ENCODE measurements at places on chromosomes 12 and 14.

DNA sequence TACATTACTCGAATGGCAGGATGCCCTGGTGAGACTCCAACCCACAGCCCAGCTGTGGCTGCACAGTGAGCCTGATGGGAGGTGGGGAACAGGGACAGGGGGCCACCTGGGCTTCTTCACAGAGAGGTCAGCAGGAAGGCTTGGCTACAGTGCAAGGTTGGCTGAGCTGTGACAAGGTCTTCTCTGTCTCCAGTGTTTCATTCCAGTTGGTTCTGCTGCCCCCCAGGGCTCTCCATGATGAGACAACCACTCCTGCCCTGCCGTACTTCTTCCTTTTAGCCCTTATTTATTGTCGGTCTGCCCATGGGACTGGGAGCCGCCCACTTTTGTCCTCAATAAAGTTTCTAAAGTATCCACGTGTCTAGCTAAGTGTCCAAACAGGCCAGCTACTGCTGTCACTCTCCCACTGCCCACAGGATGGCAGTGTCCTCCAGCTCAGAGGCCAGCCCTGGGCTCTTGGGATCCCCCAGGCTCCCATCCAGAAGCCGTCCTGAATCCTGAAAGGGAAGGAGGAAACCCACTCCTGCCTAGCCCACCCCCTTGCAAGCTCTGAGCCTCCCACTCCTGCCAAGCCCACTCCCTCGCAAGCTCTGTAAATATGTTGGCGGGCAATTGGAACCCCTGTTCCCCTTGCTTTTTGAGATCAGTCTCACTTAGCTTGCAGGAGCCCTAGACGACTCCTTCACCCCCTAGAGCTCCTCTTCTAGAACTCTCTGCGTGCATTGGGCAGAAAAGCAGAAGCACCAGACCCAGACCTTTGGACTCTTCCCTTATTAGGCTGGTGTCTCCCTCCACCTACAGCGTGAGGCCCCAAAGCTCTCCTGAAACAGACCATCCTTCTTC lies 5.4 kb downstream of the C1QL4 start:
- DNase-seq: no peak

- no peak for DNase-seq
These were observed 170.9 kb upstream of the RTL1 start for GRCh38 chr14:101074196-101075024.

GRCh38 chr14:92860049-92860840 lies 62.7 kb upstream of the CHGA start:
- no peak for DNase-seq

- no peak for DNase-seq
These were observed 8.0 kb downstream of the RAN start for GRCh38 chr12:130879781-130880389.

GRCh38 chr14:51394384-51394783 lies 154.3 kb downstream of the TMX1 start:
- DNase-seq: no peak

DNA sequence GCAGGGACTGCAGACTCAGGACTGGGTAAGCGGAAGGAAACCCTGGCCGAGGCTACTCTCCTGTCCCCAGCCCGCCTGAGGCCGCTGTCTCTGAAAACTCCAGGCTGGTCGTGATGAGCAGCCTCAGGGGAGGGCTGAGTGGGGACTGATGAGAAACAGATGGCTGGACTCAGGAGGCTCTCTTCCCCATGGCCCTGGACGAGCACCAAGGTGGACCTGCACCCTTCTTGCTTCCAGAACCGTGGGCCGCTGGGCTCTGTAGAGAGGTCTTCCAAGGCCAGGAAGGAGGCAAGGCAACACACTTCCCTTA lies 1.1 kb downstream of the TEX22 start:
- DNase-seq: no peak

- no peak for DNase-seq
These were observed 18.7 kb downstream of the IQSEC3 start for GRCh38 chr12:85191-85666.

DNA sequence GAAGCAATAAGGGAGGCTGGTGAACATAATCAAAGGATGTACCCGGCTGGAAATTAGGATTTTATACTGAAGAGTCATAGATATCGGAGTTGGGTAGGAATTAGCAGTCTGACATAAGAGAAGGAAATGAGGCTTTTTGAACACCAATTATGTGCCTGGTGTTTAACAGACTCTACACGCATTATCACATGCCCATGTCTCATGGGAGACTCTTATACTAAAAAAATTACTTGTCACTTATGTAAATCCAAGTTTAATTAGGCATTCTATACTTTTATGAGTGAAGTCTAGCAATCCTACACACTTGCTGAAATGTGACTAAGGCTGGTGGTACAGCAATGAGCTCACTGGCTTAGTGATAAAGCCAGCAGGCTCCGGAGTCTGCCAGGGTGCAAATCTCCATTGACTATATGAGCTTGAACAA lies 93.5 kb downstream of the NUAK1 start:
- DNase-seq: no peak

- DNase-seq: no peak
These were observed 60.4 kb upstream of the PTHLH start for GRCh38 chr12:28032811-28033537.

DNA sequence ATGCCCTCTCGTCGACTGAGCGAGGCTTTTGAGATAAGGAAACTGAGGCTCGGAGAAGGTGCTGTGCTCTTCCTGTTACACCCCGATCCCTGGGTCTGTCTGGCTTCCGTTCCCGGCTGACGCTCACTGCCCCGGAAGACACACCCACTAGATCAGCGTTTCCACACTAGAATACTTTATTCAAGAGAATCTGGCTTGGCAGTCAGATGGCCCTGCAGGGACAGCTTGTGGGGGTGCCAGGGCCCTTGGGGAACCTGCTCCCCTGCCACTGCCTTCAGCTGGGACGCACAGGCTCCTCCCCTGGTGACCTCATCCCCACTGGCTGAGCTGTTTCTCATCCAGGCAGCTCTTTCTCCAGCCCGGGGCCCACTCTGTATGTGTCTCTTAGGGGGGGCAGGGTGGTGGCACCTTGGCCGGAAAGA lies 13.7 kb downstream of the PGF start:
- no peak for DNase-seq

GRCh38 chr12:127487031-127487430 lies 779.9 kb upstream of the TMEM132C start:
- no peak for DNase-seq

GRCh38 chr14:22848351-22849164 lies 12.2 kb downstream of the MMP14 start:
- DNase-seq: peak; percentile 91

- no peak for DNase-seq
These were observed 718 bp downstream of the PACS2 start for GRCh38 chr14:105315211-105315721.

All from AG09319 (cell line).